ENCODE measurements at places on chromosomes 4 and X. TPM values are rescaled to one million over a fixed set of nuclear protein-coding genes. Genes with fewer than 3 reads are reported as not detected.

XK gene
- 0.07 TPM for total RNA-seq

ASB5 gene
- total RNA-seq, result not detected

UCP1 gene
- total RNA-seq, result not detected

CXCL5 gene
- not detected for total RNA-seq

DKC1 gene
- total RNA-seq, result 138 TPM

LRIT3 gene
- 0.16 TPM for total RNA-seq

Data from activated CD8-positive, alpha-beta T cell treated with anti-CD3 and anti-CD28 coated beads for 36 hours (primary cell).